ENCODE measurements at places on chromosomes 11 and 22.

DNA sequence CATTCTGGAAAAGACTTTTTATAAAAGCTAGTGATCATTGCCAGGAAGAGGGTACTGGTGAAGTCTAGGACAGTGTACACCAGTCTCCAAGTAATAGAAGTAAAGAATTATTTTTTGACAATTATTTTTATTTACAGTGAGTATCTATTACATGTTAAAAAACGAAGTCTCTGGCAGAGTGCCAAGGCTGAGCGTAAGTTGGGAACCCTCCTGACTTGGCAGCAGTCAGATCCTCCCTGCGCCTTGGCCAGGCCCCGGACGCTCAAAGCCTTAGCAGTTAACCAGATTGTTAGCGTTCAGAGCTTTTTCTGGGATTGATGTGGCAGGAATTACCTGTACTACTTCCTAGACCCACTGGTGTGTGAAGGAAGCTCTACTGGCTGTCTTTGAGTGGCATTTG, 38.1 kb upstream of the CTTN start:
- H3K36me3 ChIP-seq: peaks cover 31% of the 10 kb centered on the region
- no peaks in the 10 kb centered on the region for H3K27me3 ChIP-seq
- no peak overlapping the region for H3K27ac ChIP-seq

DNA sequence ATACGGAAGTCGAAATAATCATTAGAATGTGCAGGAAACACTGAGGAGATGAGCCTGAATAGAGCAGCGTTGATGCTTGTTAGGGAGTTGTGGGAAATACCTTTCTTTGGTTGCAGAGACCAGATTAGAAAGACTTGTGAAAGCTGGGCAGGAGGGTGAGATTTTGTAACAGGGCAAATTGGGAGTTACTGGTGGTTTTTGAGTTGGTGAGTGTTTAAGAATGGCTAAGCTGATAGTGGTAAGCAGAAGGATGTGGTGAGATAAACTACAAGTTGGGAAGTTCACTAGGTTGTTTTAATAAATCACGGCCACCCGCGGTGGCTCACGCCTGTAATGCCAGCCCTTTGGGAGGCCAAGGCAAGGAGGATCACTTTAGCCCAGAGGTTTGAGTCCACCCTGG, 34.4 kb downstream of the MCAM start:
- H3K27ac ChIP-seq: no peak overlapping the region
- H3K4me1 ChIP-seq: no peaks in the 10 kb centered on the region
- peaks cover 15% of the 10 kb centered on the region for H3K36me3 ChIP-seq

- no peak for DNase-seq
- no peaks in the 10 kb centered on the region for H3K27me3 ChIP-seq
- no peak overlapping the region for H3K4me3 ChIP-seq
- H3K4me1 ChIP-seq: peaks cover 2% of the 10 kb centered on the region
- no peak overlapping the region for H3K27ac ChIP-seq
These were observed 32.9 kb upstream of the CYP2D6 start for GRCh38 chr22:42163515-42163914.

DNA sequence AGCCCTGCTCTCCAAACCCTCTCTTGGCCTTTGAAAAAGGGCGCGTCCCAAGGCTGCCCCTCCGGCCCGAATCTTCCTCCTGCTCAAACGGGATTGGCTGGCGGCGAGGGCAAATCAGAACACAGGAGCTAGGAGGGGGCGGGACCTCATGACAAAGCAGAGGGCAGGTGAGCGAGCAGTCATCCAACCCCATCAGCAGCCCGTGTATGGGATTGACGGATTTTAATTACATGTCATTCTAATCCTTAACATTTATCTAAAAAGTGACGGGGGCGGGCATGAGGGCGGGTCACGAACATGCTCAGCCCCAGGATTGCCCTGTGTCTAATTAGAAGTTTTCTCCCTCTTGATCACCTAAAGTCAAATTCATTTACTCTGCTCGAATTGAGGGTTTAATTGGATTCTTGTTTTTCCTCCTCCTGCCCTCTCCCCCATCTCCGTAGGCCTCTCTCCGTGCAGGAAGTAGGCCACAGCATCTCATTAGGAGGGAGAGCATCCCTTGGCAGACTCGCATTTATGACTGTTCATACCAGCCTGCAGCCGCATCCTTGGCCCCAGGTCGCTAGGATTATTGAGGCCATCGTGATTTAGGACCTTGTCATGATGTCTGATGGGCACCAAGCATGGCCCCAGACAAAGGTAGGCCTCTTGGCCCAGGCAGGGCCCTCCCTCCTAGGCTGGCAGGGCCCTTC, 147.1 kb downstream of the CHST1 start:
- DNase-seq: no peak
- no peaks in the 10 kb centered on the region for H3K27me3 ChIP-seq
- no peaks in the 10 kb centered on the region for H3K36me3 ChIP-seq
- no peak overlapping the region for H3K4me3 ChIP-seq

DNA sequence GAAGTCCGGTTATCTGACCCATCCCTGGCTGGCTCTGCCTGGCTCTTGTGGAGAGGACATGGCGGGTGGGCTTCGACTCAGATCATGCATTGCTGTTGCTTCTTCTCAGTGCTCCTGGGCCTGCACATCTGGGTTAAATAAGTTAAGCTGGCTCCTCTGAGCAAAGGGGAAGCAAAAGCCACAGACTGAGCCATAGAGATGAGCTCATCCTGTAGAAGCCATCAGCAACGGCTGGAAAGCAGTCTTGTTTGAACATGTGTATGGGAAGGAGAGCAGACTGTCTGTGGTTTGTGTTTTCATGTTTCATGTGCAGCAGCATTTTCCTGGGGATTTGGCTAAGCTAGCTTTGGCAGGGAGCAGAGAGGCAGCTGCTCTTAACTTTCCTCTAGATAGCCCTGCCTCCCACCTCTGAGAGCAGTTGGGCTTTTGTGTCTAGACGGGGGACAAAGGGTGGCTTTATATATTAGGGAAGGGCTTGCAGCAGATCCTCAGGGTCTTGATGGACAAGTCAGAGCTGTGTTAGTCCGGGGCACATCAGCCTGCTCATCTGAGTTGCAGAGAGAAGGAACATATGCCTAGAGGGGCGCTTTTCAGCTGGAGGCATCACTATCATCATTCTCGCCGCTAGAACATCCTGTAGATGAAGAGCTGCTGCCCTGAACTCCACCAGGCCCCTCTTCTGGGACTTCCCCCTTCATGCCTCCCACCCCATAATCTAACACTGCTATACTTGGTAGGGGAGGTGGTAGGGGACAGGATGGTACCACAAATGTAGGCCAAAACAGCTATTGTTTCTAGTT, 14.9 kb downstream of the DCPS start:
- H3K36me3 ChIP-seq: no peaks in the 10 kb centered on the region
- peak overlapping the region; percentile 60 for H3K27ac ChIP-seq
- no peaks in the 10 kb centered on the region for H3K4me1 ChIP-seq
- no peak for DNase-seq
- H3K4me3 ChIP-seq: no peak overlapping the region
